ENCODE measurements at places on chromosomes 3 and 15.

DNA sequence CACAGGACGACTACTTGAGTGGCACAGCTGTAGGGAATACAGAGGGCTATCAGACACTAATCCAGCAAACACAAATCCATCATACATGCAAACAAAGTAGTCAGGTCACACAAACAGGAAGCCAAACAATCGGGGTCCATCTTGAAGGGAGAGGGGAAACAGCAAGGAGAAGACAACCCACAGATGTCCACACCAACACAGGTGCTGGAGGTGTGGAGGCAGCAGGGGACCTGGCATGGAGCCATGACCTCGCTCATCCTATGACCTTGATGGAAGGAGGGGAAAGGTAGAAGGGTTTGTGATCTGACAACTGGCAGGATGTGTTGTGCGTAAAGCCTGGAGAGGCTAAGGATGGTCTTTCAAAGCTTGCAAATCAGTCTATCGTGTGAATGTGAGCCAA is 39.9 kb upstream of the SKOR1 start:
- no peak for DNase-seq
- no peaks in the 10 kb centered on the region for H3K4me1 ChIP-seq
- H3K27me3 ChIP-seq, result no peaks in the 10 kb centered on the region

- no peaks in the 10 kb centered on the region for H3K4me1 ChIP-seq
- H3K27me3 ChIP-seq, result peaks cover 4% of the 10 kb centered on the region
- H3K27ac ChIP-seq, result no peak overlapping the region
- H3K4me3 ChIP-seq, result no peak overlapping the region
- DNase-seq, result no peak
Observed at GRCh38 chr15:84894736-84895425, 10.4 kb downstream of the SLC28A1 start.

- peaks cover 43% of the 10 kb centered on the region for H3K4me1 ChIP-seq
- peak overlapping the region; percentile 96 for H3K27ac ChIP-seq
- H3K4me3 ChIP-seq, result peak overlapping the region; percentile 89
- no peaks in the 10 kb centered on the region for H3K27me3 ChIP-seq
Observed at GRCh38 chr15:63504979-63505841, 817 bp downstream of the USP3 start.

DNA sequence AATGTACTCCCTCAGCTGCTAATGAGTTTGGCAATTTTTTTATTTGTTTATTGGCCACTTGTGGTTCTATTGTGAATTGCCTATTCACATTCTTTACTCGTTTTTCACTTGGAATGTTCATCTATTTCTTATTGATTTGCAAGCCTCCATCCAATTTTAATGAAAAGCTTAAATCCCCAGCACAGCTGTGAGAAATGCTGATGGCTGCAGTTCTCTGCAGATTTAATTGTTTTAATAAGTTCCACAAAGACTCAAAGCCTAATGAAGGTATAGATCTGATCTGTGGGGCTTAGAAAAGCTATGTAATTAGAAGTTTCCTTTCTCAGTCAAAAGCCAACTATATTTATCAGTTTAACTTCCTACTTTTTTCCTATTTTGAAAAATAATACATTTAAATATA is 41.5 kb downstream of the LYZL4 start:
- H3K27ac ChIP-seq, result peak overlapping the region; percentile 76
- H3K36me3 ChIP-seq, result no peaks in the 10 kb centered on the region
- peaks cover 12% of the 10 kb centered on the region for H3K4me1 ChIP-seq
- H3K4me3 ChIP-seq, result no peak overlapping the region
- H3K27me3 ChIP-seq, result no peaks in the 10 kb centered on the region

DNA sequence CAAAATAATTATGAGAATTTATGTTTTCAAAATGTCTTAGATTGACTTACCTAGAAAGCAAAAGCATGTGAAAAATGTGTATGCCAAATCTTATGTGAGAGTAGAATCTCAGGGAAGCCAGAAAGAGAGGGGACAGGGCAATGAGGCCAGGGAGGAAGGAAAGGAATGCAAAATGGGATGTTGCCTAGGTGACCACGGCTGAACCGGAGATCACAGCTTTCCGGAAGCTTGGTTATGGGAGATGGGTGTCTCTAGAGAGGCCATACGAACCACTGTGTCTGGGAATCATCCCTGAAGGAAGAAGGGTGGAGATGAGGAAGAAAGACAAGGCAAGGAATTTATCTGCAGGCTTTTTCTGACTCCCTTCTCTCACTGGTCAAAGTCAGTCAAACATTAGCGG is 76.0 kb downstream of the SUCLG2 start:
- no peak for DNase-seq
- peaks cover 2% of the 10 kb centered on the region for H3K36me3 ChIP-seq
- H3K27ac ChIP-seq, result no peak overlapping the region
- H3K4me1 ChIP-seq, result peaks cover 6% of the 10 kb centered on the region
